Stromal cell of bone marrow (primary cell): ENCODE measurements at places on chromosomes 11 and 22.

DNA sequence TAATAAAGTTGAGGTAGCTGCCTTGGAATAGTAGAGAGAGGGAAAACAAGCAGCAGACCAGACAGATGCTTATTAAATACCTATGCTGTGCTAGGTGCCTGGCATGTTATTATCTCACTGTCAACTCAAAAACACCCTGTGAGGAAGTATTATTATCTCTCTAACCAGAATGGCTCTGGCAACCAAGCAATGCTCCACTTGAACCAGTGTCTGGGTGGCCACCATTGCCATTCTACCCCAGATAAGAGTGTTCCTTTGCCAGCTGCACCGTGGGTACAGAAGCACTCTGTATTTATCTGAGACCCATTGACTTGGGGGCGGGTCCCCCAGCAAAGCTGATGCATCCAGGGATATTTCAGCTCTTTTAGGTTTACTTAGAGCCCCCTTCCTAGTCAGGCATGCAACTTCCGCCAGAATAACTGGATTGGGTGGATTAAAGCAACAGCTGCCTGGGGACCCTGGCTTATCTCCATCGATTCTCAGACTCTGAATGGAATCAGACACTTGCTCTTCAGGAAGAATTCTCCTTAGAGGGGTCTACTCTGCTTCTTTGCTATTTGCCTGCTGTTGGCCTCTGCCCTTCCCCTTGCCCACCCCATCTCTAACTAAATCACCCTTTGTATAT lies 49.1 kb downstream of the RCN1 start:
- no peak for DNase-seq

DNA sequence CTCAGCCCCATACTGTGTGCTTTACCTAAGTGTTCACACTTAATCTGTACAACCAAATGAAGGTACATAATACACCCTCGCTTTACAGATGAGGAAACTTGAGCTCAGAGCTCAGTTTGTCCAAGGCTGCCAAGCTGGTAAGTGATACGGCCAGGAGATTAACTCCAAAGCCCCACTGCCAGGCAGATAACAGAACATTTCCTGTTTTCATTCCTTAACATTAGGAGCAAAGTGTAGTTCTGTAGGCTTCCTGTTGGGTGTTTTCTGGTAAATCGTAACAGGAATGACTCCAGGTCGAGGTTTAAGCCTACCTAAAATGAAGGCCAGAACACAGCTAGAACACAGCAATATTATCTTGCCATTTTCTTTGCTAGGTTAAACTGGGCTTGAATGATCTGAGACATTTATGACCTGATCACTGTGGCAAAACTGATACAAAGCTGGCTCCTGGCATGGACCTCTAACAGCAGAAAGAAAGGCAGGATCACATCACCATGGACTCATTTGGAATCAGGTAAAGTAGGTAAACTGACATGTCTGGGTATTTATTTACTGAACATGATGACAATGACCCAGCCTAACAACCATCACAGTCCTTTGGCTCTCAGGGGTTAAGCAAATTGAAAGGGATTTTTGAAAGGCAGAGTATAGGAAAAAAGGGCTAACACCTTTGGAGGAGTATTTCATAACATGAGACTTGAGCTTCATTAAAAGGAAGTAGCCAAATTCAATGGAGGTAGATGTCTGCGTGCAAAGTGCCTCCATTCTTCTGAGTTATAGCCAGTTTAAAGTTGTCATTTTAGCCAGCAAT lies 3.9 kb upstream of the NUP50 start:
- no peak for DNase-seq

DNA sequence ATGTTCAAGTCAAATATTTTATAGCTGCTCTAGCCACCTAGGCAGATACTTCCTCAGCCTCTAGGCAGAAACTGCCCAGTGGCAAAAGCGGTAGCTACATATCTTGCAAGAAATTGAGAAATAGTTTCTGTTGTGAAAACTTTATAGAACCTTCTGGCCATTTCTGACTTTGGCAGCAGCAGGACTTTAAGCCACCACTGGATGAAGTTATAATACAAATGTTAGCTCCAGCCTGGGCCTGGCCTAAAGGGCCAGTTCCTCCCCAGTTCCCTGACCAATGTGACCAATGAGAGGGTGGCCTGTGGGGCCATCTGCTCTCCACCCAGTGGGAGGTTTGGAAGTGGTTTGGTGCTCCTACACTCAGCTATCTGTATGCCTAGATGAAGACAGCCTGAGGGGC lies 254.0 kb upstream of the NARS2 start:
- no peak for DNase-seq

GRCh38 chr11:117462183-117462863 lies 134.7 kb downstream of the CEP164 start:
- no peak for DNase-seq
